ENCODE measurements at places on chromosomes 12 and 14. TPM values are rescaled to one million over a fixed set of nuclear protein-coding genes. Genes with fewer than 3 reads are reported as not detected.

DNA sequence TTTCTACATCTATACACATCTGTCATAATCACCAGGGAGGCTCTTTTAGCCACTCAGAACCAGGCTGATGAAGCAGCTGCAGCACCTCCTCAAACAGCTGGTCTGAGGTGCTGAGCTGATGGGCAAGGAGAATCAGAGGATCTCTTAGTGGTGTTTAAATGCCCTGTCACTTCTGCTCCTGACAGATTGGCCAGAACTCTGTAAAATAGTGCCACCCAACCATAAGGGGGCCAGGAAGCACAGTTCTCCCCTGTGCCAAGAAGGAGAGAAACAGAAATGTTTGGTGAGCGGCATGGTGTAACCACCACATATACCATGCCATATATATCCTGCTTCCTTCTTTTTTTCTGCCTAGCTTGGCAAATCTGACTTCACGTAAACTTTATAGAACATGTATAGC, 12.8 kb downstream of the SOCS2 start:
- DNase-seq: no peak

DNA sequence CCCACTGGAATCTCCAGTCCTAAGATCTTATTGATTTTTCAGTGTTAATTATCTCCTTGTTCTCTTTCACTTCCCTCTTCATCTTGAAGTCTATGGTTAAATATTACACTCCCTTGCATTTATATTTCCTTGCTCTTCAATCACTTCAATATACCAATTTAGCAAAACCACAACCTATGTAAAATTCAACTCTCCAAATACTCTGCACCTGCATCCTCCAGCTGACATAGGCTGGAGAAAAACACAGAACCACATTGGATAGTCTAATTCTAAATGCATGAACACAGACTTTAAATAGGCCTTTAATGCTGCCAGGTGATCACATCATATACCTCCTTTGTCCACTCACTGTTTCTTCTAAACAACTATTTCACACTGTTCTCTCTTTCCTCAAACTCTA, 253.8 kb upstream of the GARIN6 start:
- no peak for DNase-seq

DNA sequence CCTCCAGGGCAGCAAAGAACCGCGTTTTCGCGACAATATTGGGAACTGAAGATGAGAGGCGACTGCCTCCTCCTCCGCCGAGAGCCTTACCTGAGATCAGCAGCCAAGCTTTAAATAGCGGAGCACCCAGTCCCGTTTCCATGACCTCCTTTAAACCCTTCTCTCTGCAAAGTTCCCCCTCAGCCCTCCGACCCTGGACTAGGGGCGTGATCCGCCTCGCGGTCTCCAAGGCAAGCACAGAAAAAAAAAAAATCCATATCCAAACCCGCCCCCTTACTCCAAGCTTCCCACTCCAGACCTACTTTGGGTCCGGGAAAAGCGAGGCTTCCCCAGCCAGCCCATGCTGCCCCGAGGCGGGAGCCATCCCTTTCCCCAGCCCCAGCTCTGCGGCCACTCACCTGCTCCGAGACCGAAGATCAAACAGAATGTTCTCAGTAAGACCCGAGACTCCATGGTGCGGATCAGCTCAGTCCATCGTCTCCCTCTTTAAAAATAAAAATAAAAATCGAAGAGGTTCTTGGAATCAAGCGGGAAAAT, 630 bp downstream of the NELL2 start:
- no peak for DNase-seq

GRCh38 chr12:56260921-56261320, 2.7 kb upstream of the ANKRD52 start:
- no peak for DNase-seq

CD4 gene
- 0.23 TPM for total RNA-seq

GRCh38 chr14:61698206-61698980, 3.1 kb downstream of the HIF1A start:
- DNase-seq: no peak

GRCh38 chr12:107461222-107461975, 224.2 kb upstream of the PWP1 start:
- no peak for DNase-seq

GSC gene
- total RNA-seq: not detected

KCNH3 gene
- total RNA-seq: 0.64 TPM

DNA sequence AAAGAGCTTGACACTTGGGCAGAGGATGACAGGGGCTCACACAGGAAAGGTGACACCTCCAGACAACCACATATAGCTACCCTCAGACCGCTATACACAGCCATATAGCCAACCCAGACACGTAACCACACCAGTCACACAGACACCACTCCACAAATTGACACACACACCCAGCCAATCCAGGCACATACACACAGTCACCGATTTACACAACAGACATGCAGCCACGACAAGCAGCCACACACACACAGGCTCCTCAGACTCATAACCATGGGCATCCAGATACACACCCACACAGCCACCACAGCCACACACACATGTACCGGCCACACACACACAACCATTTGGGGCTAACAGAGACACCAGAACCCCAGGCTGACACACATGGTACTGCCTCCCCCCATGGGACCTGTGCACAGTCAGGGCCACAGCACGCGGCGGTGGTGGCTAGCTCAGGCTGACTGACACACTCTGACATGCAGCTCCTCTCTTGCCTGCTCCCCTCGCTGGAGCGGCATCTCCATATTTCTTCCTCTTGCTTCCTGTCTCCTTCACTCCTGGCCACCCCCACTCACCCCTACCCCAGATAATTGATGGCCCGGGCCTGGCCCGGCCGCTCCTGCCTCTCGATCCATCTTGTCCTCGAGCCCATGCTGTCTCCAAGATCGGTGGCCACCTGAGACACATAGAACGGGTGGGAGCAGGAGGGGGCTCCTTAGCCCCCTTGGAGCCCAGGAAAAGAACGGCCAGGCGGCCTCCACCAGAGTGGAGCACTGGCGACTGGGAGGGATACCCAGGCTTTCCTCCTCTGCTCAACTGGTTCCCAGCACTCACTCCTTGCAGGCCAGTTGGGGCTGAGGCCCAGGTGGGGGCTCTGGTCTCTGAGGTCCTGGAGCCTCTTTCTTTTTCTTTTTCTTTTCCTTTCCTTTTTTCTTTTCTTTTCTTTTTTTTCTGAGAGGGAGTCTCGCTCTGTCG, 6.0 kb upstream of the SHMT2 start:
- no peak for DNase-seq

MANSC4 gene
- not detected for total RNA-seq

SLC2A14 gene
- total RNA-seq: not detected

WNT1 gene
- not detected for total RNA-seq

FAM222A gene
- 12.8 TPM for total RNA-seq
